Activated naive CD4-positive, alpha-beta T cell (primary cell): ENCODE measurements at places on chromosomes 3 and 15.

DNA sequence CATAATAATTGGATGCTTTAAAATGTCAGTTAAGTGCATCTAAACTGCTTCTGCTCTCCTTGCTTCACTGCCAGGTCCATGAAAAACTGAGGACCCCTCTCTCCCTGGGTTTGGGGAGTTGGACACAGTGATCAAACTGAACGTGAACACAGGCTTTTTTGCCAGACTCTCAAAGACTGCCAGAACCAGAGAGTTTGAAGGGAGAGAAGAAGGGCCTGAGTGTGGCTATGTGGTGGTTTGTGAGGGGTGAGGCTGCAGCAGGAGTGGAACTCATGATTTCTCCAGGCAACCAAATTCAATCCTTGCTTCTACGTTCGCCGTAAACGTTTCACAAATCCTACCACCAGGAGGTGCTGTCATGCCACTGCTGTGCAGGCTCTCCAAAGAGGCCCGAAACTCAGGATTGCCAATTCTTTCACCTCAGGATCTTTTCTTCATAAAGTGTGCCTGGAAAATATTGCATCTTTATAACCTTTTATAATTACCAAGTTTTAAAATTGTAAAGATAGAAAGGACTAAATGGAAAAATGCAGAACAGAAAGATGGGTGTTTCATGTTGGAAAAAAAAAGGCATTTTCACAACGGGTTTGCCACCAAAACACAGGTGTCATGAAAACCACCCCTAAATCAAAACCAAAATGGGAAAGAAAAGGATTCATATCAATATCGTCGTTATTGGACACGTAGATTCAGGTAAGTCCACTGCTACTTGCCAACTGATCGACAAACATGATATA is 19.7 kb downstream of the TM4SF4 start:
- no peak for DNase-seq

GRCh38 chr15:51129535-51130188 is 35.0 kb upstream of the TNFAIP8L3 start:
- no peak for DNase-seq

DNA sequence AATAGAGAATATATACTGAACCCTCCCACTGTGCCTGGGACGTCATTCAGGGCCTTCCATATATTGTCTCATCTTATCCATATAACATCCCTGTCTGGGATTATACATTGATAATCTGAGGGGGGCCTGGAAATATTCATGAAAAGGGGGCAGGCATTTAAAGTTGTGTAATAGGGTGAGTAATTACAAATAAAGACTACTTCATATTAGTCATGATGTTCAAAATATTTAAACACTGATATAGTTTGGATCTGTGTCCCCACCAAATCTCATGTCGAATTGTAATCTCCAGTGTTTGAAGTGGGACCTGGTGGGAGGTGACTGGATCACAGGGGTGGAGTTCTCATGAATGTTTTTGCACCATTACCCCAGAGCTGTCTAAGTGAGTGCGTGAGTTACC is 97.8 kb downstream of the AQP9 start:
- no peak for DNase-seq

DNA sequence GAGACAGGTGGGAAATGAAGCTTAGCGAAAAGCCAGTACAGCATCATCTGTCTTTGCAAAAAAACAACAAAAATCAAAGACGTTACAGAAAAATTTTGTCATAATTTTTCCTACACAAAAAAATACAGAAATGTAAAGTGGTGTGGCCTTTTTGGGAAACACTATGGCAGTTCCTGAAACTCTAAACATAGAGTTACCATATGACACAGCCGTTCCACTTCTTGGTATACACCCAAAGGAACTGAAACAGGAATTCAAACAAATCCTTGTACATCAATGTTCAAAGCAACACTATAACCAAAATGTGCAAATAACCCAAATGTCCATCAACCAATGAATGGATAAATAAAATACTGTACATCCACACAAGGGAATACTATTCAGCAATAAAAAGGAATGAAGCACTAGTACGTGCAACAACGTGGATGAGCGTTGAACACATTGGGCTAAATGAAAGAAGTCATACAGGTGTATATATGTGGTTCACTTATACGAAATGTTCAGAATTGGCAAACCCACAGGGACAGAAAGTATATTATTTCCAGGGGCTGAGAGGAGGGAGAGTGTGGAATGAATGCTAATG is 46.8 kb downstream of the GLB1 start:
- no peak for DNase-seq

GRCh38 chr3:187746442-187747281 is 1.4 kb upstream of the BCL6 start:
- DNase-seq: no peak

DNA sequence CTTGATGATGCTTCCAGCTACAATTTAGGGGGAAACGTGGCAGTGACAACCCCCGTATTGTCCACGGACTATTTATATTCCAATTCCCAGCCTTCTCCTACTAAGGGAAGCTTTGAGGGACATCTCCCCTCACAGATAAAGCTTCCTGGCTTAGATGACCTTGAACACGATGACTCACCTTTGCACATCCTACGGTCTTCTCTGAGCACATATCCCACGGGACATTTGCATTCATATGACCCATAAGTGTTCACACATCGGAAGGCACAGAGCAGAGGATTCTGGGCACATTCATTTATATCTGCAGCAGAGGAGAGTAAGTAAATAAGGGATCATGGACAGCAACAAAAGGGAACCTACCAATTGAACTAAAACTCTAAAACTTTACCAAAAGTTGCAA is 101.5 kb downstream of the DUT start:
- DNase-seq: no peak

- no peak for DNase-seq
Measured at GRCh38 chr3:23667536-23668429, 138.0 kb upstream of the UBE2E1 start.

- no peak for DNase-seq
Measured at GRCh38 chr3:15755181-15755580, 42.6 kb downstream of the ANKRD28 start.

- no peak for DNase-seq
Measured at GRCh38 chr3:48595526-48596121, 495 bp upstream of the COL7A1 start.

- no peak for DNase-seq
Measured at GRCh38 chr15:36527235-36528162, 51.9 kb upstream of the CDIN1 start.

DNA sequence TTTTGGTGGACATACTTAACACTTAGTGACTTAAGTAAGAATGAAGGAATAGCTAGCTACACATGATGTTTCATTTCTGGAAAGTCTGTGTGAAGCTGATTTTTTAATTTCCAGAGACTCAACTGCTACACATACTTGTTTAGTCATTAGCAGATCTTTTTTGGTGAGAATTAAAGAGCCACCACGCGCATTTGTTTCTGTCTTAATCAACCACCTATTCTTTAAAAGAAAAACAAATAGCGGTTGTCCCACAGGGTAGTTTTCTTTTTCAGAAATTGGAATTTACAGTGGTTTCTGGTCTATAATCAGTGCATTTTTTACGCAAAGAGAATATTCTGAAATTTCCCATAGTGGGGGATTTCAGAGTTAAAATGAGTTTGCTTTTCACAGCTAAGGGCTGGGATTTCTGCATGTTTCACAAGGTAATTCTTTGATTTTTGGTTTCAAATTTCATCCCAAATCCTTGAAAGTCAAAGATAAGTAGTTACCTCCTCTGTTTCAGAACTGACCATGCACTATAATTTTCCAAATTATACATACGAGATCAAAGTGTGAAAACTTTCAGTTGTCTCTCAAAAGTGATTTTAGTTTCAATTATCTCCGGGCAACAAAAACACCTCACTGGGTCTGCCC is 631.0 kb upstream of the GRM7 start:
- DNase-seq: no peak

GRCh38 chr3:143514874-143515273 is 333.4 kb downstream of the SLC9A9 start:
- no peak for DNase-seq

GRCh38 chr3:149174901-149175300 is 45.5 kb downstream of the HPS3 start:
- no peak for DNase-seq

DNA sequence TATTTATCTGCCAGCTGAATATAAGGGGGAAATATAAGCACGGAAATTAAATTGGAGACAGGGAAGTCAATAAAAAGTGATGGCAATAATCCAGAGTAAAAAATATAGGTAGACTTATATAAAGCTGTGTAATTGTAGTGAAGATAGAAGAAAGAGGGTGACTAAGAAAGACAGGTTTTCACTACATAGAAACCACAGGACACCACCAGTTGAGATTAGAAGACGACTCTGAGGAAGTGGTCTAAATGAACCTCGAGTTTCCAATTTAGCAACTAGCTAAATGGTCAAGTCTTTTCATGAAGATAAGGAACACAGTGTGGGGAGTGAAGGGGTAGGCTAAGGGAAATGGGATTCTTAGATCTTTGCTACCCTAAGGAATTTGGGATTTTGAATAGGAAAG is 188.8 kb upstream of the ARL6 start:
- DNase-seq: no peak

DNA sequence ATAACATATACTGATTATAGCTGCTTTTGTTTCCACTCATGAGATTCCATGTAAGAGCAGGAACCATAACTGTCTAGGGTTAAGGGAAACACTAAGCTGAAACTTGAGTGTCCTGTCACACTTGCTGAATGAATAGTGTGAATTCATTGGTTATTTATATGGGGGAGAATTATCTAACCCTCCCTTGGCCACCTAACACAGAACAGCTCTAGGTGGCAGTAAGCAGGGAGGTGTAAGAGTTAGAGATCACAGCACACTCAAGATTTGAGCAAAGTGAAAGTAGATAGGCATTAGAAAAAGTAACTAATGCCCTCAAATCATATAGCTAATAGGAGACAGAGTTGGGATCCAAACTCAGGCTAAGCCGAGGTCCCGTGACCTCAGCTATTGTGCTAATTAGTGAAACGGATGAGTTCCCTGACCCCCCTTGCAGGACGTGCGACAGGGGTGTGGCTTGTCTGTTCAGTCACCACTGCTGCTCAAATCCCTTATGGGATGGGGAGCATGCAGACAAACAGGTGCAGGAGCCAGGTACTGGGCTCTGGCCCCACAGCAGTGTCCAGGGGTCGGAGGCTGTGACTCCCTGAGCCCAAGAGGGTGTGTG is 27.7 kb upstream of the ANO10 start:
- no peak for DNase-seq

GRCh38 chr3:8647137-8647985 is 2.8 kb upstream of the SSUH2 start:
- DNase-seq: no peak

GRCh38 chr15:59833366-59833765 is 144.2 kb upstream of the BNIP2 start:
- DNase-seq: no peak

DNA sequence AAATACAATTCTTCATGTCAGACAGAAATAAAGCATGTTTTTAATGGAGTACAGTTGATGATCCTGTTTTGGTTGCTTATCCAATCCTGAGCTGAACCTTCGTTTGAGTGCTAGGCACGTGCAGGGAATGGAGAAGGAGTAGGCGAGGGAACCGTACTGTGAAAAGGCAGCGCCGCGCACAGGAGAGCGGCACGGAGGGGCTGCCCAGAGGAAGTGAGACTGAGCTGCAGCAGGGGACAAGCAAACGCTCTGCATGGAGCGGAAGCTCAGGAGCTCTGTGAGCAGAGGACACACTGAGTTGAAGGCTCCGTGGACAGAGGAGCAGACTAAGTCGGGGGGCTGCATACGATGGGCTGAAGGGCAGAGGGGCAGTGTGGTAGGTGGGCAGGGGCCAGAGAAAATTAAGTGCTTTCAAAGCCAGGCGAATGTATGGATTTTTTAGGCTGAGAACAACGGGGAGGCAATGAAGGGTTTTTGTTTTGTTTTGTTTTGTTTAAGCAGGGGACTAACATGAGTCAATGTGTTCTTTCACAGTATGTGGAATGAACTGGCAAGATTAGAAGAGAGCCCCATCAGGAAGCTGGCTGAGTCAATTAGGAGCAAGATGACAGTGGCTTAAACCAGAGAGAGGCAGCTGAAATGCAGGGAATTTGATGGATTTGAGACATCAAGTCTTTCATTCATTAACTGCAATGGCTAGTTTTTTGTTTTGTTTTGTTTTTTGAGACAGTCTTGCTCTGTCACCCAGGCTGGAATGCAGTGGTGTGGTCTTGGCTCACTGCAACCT is 23.8 kb upstream of the TM2D3 start:
- DNase-seq: no peak

DNA sequence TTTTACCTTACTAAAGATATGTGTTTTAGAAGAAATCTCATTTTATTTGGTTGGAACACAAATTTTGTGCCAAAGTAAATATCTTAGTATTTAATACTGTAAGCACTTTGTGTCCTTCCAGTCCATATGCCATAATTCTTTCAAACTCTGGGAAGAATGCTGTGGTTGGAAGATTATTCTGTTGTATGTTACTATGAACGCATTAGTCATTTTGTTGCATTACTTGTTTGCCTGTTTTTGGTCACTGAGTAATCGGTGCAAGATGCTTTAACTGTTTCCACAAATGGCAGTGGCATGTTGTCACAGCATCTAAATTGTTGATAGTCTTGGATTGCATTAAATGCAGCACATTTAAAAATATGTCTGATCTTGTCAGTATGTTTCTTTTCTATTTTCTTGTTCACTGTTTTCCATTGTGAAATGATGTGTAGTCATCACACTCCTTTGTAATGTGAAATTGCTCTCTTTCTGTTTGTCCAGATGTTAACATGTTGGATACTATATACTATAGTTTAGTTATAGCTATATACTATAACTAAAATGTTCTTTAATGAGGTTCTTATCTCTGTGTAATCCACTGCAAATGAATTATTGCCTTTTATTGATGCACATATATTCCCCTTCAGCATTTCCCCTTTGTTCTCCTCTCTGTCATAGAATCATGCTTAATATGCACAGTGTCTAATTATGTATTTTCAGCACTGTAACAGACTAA is 89.9 kb upstream of the FLNB start:
- DNase-seq: no peak

GRCh38 chr15:88989578-88989977 is 76.4 kb upstream of the MFGE8 start:
- no peak for DNase-seq

DNA sequence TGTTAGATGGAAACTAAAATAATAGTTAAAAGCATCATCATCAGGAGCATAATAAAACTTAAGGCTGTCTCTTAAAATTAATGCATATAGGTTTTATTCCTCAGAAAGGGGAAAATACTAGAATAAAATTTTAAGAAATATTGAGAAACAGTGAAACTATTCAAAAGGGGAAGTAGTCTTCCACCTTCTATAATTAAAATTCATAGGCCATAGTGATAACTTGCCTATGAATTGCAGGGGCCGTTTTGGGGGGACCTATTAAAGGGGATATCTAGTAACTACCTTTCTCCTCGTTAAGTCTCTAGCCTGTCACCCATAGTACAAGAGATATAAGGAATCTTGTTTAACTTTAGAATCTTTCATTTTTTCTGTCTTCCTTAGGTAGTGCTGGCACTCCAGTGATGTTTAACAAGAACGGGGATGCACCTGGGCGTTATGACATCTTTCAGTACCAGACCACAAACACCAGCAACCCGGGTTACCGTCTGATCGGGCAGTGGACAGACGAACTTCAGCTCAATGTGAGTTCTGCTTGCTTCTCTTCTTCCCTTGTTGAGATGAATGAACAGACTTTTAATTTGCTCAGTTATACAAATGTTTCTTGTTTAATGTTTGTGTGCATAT is 600.4 kb downstream of the GRM7 start:
- no peak for DNase-seq

- DNase-seq: no peak
Measured at GRCh38 chr3:127212711-127213110, 19.8 kb downstream of the PRR23E start.
